Osteocyte (in vitro differentiated cells): ENCODE measurements at places on chromosomes 6 and 20. TPM values are rescaled to one million over a fixed set of nuclear protein-coding genes. Genes with fewer than 3 reads are reported as not detected.

GRCh38 chr6:24006254-24006653, 119.8 kb upstream of the NRSN1 start:
- H3K27ac ChIP-seq, result no peak overlapping the region
- no peaks in the 10 kb centered on the region for H3K4me1 ChIP-seq
- H3K4me3 ChIP-seq, result no peak overlapping the region
- no peaks in the 10 kb centered on the region for H3K36me3 ChIP-seq
- DNase-seq, result no peak
- H3K27me3 ChIP-seq, result no peaks in the 10 kb centered on the region

DNA sequence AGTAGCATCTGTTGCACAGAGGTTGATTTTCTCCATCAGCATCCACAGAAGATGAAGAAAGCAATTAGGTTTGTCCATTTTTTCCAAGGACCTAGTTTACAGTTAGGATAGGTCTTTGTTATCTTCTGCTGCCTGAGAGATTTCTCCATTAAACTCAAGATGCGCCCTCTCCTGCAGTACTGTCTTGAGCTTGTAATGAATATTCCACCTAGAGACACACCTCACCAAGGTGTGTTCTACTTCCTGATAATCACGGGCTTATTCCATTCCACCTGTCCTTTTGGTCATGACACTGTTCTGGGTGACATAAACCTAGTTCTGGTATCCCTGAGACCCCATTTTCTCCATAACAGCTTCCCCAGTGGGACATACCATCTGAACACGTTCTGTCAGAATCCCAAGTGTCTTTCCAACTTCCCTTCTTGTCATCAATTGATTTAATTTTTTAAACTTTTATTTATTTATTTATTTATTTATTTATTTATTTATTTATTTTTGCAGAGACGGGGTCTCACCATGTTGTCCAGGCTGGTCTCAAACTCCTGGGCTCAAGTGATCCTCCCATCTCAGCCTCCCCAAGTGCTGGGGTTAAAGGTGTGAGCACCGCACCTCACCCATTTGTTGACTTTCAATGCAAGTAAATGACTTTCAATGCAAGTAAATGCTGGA, 75.6 kb upstream of the HS3ST5 start:
- no peaks in the 10 kb centered on the region for H3K4me1 ChIP-seq
- H3K27me3 ChIP-seq, result peaks cover 4% of the 10 kb centered on the region
- no peak for DNase-seq
- no peaks in the 10 kb centered on the region for H3K36me3 ChIP-seq
- no peak overlapping the region for H3K4me3 ChIP-seq
- no peak overlapping the region for H3K27ac ChIP-seq

Gene HLA-DOA
- not detected in 2 replicates for total RNA-seq

GRCh38 chr6:145374570-145374969, 360.8 kb downstream of the EPM2A start:
- DNase-seq, result no peak
- no peaks in the 10 kb centered on the region for H3K36me3 ChIP-seq
- H3K4me3 ChIP-seq, result no peak overlapping the region
- peaks cover 9% of the 10 kb centered on the region for H3K4me1 ChIP-seq

DNA sequence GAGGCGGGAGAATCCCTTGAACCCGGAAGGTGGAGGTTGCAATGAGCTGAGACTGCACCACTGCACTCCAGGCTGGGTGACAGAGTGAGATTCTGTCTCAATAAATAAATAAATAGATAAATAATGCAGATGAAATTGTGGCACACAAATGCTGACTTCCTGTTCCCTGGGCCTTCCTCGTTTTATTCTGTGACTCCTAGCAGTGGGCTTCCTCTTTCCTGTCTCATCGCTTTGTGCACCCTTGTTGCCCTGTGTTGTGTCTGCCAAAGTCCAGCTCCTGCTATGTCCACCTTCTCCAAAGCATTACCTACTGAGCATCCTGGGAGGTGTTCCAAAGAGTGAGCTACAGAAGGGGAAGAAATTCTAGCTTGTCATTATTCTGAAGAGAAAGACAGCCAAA, 100.2 kb upstream of the TIAM2 start:
- H3K4me1 ChIP-seq, result peaks cover 23% of the 10 kb centered on the region
- peaks cover 2% of the 10 kb centered on the region for H3K36me3 ChIP-seq
- H3K27me3 ChIP-seq, result no peaks in the 10 kb centered on the region
- no peak overlapping the region for H3K27ac ChIP-seq
- no peak for DNase-seq

- no peak overlapping the region for H3K4me3 ChIP-seq
- no peaks in the 10 kb centered on the region for H3K36me3 ChIP-seq
- peak overlapping the region; percentile 19 for H3K27ac ChIP-seq
- DNase-seq, result no peak
Measured at GRCh38 chr6:131998255-131998982, 47.2 kb upstream of the CCN2 start.

GRCh38 chr20:19320005-19320404, 107.6 kb downstream of the SLC24A3 start:
- no peak for DNase-seq
- H3K27ac ChIP-seq, result no peak overlapping the region
- H3K4me3 ChIP-seq, result no peak overlapping the region
- H3K36me3 ChIP-seq, result no peaks in the 10 kb centered on the region
- H3K27me3 ChIP-seq, result no peaks in the 10 kb centered on the region
